ENCODE measurements at places on chromosomes 6 and 20.

DNA sequence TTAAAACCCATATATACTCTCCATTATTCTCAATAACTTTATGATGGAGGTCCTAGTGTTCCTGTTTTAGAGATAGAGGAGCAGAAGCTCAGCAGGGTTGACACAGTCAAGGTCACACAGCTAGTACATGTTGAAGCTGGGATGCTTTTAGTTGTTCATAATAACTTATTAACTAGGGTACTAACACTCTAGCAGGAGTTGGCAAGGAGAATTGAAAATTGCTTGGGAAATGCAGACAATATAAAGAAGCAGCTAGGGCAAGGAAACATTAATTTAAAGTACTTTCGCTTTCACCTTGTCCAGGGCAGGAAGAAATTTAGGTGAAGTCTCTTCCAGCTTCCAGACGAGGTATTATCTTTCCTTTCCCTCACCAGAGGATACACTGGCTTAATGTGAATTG is 133.7 kb downstream of the RCAN2 start:
- no peak for DNase-seq

DNA sequence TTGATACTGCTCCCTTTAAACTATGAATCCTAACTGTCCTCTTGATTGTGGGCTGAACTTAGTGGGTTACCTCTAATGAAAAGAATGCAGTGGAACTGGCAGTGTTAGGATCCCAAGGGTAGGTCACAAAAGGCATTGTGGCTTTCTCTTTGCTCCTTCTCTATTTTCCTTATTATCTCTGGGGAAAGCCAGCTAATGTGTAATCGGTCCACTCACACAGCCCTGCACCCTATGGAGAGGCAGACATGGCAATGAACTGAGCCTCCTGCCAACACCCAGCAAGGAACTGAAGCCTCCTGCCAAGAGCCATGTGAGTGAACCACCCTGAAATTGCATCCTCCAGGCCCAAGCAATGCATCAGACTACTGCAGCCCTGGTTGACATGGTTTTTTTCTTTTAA is 24.6 kb upstream of the ZNF133 start:
- no peak for DNase-seq

- peak; percentile 53 for DNase-seq
Measured at GRCh38 chr6:47073125-47074110, 31.3 kb upstream of the ADGRF1 start.

DNA sequence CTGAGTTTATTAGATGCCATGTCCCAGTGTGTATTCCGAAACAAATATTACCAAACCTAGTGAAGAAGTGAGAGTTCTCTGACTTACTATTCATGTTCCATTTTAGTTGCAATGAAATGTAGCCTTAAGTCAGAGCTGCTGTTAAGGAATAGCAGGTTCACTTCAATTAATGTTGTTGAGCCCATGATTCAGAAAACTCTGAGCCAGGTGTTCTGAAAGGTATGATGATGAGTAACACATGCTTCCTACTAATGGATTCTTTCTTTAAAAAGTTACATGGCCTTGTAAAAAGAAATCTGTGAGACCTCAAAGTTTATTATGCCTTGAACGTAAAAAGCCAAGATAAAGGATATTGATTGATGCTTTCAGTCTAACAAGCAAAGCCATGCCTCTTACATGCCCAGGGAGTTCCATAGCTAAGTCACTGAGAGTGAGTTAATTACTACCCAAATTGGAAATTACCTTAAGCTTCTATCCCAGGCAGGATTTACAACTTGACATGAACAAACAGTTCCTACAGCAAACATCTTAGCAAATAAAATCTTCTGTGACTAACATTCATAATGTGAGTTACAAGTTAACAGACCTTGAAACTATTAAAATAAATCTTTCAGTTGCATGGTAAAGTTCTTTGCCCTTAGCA is 122.9 kb downstream of the AKAP7 start:
- no peak for DNase-seq

GRCh38 chr6:16224409-16224808 is 14.0 kb upstream of the GMPR start:
- DNase-seq = no peak

DNA sequence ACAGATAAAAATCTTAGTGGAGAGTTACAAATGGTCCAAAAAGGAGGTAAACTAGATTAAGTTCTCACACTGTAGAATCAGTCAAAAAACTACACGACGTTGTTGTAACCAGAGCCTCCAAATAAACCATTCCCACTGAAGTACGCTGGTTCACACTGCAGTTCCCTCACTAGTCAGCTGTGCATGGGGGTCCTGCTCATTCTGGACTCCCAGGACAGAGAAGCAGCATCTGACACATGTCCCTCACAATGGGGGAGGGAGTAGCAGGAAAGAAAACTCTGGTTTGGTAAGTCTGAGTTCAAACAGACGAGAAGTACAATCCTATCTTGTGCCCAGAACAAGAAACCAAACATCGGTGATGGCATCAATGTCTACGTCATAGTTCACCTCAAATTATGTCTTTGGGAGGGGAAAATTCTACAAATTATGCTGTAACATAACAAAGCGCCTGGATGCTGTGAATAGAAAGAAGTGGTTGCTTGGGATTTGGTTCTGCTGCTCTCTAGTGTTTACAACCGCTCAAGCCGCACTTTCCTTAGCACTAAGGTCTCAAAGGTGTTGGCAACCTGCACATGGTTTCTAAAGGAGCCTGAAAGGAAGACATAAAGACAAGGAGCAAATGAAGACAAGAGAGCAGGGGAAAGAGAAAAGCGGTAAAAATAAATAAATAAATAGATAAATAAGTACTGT is 208.0 kb downstream of the GMDS start:
- no peak for DNase-seq

- DNase-seq = peak; percentile 23
Measured at GRCh38 chr6:149964308-149965193, 808 bp downstream of the ULBP1 start.

- no peak for DNase-seq
Measured at GRCh38 chr6:67336014-67336413, 1299.1 kb upstream of the ADGRB3 start.

GRCh38 chr6:3438190-3439167 is 18.4 kb downstream of the SLC22A23 start:
- DNase-seq = no peak

- DNase-seq = no peak
Measured at GRCh38 chr6:105317607-105318533, 85.0 kb downstream of the PREP start.

DNA sequence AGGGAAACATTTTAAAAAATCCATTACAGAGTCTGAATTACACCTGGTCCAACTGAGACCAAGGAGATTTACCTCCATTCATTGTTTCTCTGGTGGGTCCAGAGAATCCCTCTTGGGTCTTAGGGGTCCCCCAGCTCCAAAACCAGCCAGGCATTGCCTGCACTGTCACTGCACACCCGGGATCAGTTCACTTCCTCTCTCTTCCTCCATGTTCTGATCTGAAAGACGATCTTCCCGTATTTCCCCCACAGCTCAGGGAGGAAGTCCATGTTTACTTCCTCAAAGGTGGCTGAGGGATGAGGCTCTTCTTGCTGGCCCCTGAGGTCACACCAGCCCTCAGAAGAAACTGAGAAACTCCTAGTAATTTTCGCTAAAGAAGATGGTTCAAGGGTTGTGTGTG is 159.7 kb downstream of the BMP7 start:
- DNase-seq = no peak

- DNase-seq = no peak
Measured at GRCh38 chr6:15504040-15504495, 158.8 kb downstream of the DTNBP1 start.

DNA sequence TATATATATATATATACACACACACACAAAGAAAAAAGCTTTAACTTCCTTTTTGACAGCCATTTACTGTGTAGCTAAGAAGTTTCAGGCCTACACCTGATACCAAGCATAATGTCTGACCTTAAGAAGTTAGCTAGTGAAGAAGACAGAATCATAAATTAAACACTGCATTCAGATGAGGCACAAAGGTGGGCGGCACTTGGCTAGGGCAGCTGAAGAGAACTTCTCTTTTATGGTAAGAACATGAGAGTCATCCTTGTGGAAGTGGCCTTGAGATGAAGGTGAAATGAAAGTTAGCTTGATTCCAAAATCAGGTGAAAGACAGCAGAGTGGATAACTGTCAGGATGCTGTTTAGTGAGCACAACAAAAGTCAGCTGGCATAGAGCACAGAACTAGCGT is 46.5 kb downstream of the HTR1B start:
- no peak for DNase-seq

GRCh38 chr6:75933387-75933975 is 139.0 kb downstream of the IMPG1 start:
- DNase-seq = no peak

DNA sequence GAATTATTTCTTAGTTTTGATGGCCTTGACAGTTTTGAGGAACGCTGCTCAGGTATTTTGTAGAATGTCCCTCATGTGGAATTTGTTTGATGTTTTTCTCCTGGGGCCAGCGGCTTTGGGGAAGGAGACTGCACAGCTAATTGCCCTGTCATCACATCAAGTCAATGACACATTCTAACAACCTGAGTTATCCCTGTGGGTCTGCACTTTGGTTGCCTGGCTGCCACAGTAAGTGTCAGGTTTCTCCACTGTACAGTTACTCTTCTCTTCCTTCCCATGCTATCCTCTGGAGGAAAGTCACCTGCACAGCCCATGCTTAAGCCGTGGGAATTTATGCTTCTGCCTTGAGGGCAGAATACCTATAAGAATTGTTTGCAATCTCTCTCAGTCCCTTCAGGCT is 1.4 kb upstream of the TREML4 start:
- DNase-seq = no peak

DNA sequence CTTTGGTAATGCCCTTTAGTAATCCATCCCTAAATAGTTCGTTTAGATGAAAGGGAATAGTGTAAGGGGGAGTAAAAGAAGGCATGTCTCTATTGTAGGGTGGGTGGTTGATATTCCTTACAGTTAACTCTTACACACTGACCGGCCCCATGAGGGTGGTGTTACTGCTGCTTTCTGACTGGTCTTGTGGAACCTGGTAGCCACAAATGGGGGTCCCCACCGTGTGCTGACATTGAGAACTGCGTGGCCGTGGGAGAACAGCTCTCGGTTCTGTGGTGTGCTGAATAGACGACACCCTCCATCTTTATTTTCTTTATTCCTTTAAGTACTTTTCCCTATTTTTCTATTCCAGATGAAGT is 19.3 kb downstream of the MRAP2 start:
- DNase-seq = no peak

- peak; percentile 69 for DNase-seq
Measured at GRCh38 chr20:13302647-13303450, 81.8 kb downstream of the ISM1 start.

DNA sequence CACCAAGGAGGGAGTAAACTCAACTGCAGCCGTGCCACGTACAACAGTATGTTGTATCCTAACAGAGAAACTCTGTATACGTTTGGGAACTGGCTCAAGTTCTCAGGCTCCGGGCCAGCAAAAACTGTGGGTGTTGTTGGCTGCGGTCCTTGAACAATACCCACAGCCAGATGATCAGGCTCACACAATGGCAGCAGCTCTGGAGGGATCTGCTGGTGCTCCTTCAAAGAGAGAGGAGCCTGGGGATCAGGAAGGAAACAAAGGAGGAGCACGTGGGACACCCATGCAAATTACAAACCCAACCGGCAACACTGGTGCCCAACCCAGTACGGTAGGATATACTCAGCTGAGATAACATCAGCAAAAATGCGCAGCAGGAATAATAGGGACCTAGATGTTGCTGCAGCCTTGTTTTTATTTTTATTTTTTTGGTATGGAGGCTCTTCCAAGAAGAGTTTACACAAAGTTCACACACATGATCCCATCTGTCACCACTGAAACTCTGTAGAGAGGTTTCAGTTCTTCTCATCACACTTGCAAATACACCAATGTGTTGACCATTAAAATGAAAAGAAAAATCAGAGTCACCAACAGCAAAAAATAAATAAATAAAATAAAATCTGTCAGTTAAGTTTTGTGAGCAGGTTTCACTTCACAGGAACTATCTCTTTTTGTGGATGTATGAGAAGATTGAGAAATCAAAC is 41.2 kb upstream of the PDE10A start:
- DNase-seq = no peak

DNA sequence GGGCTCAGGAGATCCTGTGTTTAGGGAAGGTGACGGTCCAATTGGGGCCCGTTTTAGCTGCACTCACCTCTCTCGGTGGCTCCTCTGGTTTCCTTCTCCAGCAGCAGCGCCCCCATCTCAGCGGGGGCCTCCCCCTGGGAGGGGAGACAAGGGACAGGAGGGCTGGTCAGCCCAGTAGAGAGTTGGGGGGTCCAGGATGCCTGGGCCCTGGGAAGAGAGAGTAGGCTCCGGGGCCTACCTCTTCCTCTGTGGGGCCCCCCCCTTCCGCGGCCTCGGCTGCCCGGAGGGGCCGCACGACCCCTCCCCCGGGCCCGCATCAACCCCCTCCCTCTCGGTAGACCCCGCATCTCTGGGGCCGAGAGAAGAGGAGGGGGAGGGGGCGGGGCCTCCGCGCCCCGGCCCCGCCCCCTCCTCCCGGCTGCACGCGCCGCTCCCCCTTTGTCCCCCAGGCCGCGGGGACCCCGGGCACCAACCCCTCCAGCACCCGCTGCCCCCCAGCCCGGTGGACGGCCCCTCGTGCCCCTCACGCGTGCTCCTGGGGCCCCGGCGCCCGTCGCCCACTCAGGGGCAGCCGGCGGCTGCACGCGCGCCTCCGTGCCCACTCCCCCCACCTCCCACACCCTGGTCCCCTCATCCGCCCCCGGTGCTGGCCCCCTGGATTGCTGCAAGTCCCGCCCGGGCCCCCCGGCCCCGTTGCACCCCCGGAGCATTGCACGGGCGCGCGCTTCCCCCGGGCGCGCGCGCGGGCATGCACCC is 464 bp downstream of the EHMT2 start:
- peak; percentile 56 for DNase-seq

- DNase-seq = no peak
Measured at GRCh38 chr6:160028487-160029275, 59.8 kb downstream of the IGF2R start.

GRCh38 chr6:154360476-154360875 is 3.9 kb upstream of the IPCEF1 start:
- no peak for DNase-seq

- DNase-seq = no peak
Measured at GRCh38 chr20:45096781-45097180, 4.1 kb downstream of the KCNS1 start.

- no peak for DNase-seq
Measured at GRCh38 chr20:20843982-20844381, 131.5 kb upstream of the RALGAPA2 start.

DNA sequence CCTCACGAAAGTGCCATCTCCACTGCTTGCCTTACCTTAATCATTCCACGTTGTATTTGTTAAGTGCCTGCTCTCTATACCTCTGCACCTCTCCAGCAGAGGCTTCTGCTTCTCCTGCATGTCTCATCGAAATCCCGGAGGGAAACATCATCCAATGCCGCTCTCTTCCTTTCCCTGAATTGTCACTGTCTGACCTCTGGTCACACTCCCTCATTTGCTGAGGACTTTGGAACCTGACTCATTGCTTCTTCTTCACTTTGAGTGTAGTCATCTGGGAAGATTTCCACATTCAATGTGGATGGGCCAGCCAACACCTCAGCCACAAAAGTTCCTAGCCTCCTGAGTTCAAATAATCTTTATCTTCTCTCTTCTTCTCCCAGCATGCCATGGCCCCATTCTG is 78.9 kb upstream of the BEND6 start:
- no peak for DNase-seq

GRCh38 chr6:6804843-6805615 is 216.5 kb downstream of the LY86 start:
- DNase-seq = no peak

GRCh38 chr6:31676904-31677303 is 4.0 kb downstream of the LY6G5C start:
- DNase-seq = no peak

- DNase-seq = no peak
Measured at GRCh38 chr20:21225215-21225947, 77.8 kb upstream of the XRN2 start.

- peak; percentile 86 for DNase-seq
Measured at GRCh38 chr6:157184202-157185015, 138.9 kb downstream of the TMEM242 start.

GRCh38 chr6:157954150-157955117 is 27.2 kb upstream of the SYNJ2 start:
- no peak for DNase-seq
